Activated CD4-positive, alpha-beta memory T cell treated with anti-CD3 and anti-CD28 coated beads for 36 hours (primary cell): ENCODE measurements at places on chromosomes 11 and 22. TPM values are rescaled to one million over a fixed set of nuclear protein-coding genes. Genes with fewer than 3 reads are reported as not detected.

Gene ZNF214
- not detected for total RNA-seq

Gene MS4A6E
- not detected for total RNA-seq

Gene SLC25A18
- not detected for total RNA-seq

Gene MMP10
- total RNA-seq = not detected

Gene OR56A1
- not detected for total RNA-seq

Gene ALG12
- 13.8 TPM for total RNA-seq

Gene KDM4D
- 1.4 TPM for total RNA-seq

Gene CRYBB2
- not detected for total RNA-seq

Gene OR5AS1
- total RNA-seq = not detected

Gene DGAT2
- 2.5 TPM for total RNA-seq

Gene IGLL5
- not detected for total RNA-seq

Gene MMP27
- not detected for total RNA-seq

Gene ADM2
- total RNA-seq = 7.4 TPM

Gene NEFH
- total RNA-seq = 4.4 TPM

Gene ASRGL1
- 7.7 TPM for total RNA-seq

Gene CCDC188
- total RNA-seq = 0.52 TPM

Gene SLC22A12
- total RNA-seq = not detected

Gene TOM1
- total RNA-seq = 29.8 TPM

Gene RAPSN
- total RNA-seq = not detected

Gene SLC16A8
- 0.17 TPM for total RNA-seq

Gene PARVB
- 82.8 TPM for total RNA-seq

Gene OR52K1
- not detected for total RNA-seq

Gene SCARF2
- 0.70 TPM for total RNA-seq

Gene RFPL2
- 0.52 TPM for total RNA-seq

Gene P2RY2
- not detected for total RNA-seq

Gene AIFM3
- not detected for total RNA-seq

Gene UBQLN3
- not detected for total RNA-seq

Gene RBMXL2
- total RNA-seq = not detected

Gene CRYBA4
- not detected for total RNA-seq

Gene TMEM191C
- 0.78 TPM for total RNA-seq

Gene AMBRA1
- 22.5 TPM for total RNA-seq

Gene PRR33
- 0.07 TPM for total RNA-seq

Gene DDIAS
- 19.4 TPM for total RNA-seq

Gene SLC22A6
- not detected for total RNA-seq

Gene ZNHIT2
- 9.3 TPM for total RNA-seq

Gene AP5B1
- 13.6 TPM for total RNA-seq

Gene TMEM123
- total RNA-seq = 175 TPM

Gene MAJIN
- 0.82 TPM for total RNA-seq

Gene PLET1
- not detected for total RNA-seq

Gene TMEM191B
- 1.8 TPM for total RNA-seq

Gene P2RX6
- total RNA-seq = not detected

Gene ELMOD1
- 0.12 TPM for total RNA-seq

Gene VPS11
- 21.1 TPM for total RNA-seq

Gene MS4A3
- total RNA-seq = not detected

Gene P2RY6
- total RNA-seq = not detected

Gene SMTNL1
- total RNA-seq = not detected

Gene SLN
- not detected for total RNA-seq

Gene SIPA1
- total RNA-seq = 163 TPM

Gene OR52N4
- total RNA-seq = 0.29 TPM

Gene ARHGAP20
- 0.05 TPM for total RNA-seq

Gene APOL4
- 0.53 TPM for total RNA-seq
